ENCODE measurements at places on chromosomes 13 and 19.

DNA sequence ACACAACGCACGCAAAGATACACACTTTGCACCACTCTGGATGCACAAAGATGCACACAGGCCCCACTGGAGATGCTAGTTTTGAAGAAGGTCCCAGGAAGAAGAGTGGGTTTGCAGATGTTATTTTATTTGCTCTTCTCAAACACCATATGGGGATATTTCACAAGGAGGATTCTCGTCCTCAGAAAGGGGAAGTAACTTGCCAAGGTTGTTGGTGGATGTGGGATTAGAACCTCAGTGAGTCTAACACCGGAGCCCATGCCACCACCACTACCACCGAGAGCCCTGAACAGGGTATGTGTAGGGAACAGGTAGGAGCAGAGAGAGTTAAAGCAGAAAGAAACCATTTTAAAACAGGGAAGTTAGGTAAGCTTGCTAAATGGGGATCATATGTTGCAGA, 9.6 kb upstream of the CEACAM6 start:
- no peak for DNase-seq

DNA sequence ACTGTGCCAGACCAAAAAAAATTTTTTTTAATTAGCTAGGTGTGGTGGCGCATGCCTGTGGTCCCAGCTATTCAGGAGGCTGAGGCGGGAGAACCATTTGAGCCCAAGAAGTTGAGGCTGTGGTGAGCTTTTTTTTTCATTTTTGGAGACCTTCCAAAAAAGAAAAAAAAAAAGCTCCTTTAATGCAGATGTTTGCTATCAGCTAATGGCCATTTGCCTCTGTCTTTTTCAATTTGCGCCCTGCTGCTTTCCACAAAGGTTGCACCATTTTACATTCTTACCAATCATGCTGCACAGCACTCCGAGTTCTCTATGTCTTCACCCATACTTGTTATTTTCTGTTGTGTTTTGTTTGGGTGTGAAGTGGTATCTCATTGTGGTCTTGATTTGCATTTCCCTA, 15.6 kb upstream of the SMARCA4 start:
- no peak for DNase-seq

GRCh38 chr13:113138792-113139551, 16.4 kb downstream of the F10 start:
- DNase-seq: no peak

GRCh38 chr19:49315111-49315510, 9.9 kb downstream of the SLC6A16 start:
- no peak for DNase-seq

- no peak for DNase-seq
Measured at GRCh38 chr19:18227781-18228271, 1.6 kb upstream of the PDE4C start.

DNA sequence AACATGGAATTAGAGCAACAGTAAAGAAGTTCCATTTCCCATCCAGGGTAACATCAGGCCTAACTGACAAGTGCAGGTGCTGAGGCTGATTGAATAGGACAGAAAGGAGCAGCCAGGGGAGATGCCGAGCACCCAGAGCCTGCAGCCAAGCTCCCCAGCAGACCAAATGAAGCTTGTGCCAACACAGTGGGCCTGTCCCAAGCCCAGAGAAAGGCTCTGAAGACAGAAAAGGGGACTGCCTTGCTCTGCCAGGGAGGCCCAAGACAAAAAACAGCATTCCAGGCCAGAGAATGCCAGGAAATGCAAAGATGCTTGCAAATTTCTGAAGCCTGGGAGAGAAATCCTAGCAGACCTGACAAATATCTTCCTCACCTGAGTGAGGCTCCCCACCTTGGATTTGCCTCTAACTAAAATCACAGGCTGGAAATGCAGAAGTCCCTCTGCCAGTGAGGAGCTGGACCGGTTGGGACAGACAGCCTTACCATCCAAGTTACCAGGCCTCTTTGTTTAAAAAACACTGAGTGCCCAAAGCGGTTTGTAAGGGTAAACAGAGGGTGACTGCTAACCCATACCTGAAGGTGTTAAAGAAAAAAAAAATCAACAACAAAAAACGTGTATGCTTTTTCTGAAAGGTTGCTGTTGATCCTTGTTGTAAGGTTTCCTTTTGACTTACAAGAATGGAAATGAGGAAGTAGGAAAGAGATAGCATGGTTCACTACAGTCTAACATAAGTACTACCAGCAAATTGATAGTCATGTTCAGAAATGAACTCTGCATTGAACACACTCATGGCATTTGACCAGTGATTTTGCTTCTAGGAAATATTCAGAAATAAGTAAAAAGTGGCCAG, 11.8 kb upstream of the HMGB1 start:
- DNase-seq: no peak

DNA sequence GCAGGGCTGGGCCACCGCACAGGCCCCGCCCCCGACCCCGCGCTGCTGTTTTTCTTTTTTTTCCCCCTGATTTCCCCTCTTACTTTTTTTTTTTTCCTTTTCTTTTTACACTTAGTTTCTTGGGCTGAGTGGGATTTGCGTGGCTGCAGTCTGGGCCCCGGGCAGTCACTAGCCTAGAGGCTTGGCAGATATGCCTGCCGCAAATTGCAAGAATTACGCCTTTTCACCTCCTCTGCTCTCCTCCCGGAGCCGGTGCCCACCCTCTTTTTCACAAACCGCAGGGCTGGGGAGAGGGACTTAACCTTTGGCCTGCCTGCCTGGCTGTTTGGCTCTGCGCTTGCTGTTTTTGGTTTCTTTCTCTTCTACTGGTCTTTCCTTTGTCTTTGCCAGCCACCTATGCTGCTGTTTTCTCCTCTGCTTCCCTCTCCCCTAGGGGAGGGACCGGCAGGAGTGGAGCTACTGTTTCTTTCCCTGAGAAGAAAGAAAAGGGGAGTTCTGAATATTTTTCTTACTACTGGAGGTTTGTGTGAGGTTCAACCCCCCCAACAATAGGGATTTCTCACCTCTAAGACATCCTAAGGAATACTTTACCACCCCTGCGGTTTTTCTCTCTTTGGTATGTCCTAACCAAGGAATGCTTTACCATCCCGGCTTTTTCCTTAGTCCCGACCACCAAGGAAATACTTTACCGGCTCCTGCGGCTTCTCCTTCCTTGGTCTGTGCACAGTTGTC, 11.0 kb downstream of the ZNF552 start:
- no peak for DNase-seq

- no peak for DNase-seq
Measured at GRCh38 chr13:100512422-100512821, 76.2 kb downstream of the GGACT start.

- DNase-seq: no peak
Measured at GRCh38 chr13:40975441-40975840, 43.7 kb downstream of the ELF1 start.

DNA sequence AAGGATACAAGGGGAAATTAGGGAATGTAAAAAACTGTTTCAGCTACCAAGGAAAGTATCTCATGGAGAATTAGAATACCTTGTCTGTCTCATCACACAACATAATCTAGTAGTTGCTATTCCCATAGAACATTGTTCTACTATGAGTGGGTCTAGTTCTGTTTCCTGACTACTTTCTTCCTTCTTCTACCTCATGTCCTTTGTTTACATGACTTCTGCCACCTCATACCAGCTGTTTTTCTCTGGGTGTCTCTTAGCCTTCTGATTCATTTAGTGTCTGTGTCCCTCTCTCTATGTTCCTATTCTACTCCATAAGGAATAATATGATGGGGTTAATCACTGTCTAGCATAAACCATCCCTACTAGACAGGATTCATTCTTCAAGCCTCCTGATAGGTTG, 887.3 kb downstream of the DIAPH3 start:
- no peak for DNase-seq

Data from NCI-H510A (cell line).